RCC 7860 (cell line): ENCODE measurements at places on chromosomes 1 and 21.

DNA sequence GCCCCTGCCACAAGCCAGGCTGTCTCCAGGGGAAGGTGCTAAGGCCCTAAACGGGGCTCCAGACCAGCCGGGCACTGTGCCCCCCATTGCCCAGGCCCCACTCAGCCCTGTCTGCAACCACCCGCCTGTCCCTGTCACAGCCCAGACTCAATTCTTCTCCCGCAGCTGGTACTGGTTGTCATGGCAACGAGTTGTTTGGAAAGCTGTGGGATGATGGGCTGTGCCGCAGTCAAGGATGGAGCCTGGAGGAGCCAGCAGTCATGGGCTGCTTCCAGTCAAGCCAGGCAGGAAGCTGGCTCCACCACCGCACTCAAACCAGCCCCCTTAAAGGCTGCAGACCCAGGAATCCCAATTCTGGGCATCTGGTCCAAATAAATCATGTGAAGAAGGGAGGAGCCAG, 4.2 kb downstream of the SPOCD1 start:
- DNase-seq: peak; percentile 24

DNA sequence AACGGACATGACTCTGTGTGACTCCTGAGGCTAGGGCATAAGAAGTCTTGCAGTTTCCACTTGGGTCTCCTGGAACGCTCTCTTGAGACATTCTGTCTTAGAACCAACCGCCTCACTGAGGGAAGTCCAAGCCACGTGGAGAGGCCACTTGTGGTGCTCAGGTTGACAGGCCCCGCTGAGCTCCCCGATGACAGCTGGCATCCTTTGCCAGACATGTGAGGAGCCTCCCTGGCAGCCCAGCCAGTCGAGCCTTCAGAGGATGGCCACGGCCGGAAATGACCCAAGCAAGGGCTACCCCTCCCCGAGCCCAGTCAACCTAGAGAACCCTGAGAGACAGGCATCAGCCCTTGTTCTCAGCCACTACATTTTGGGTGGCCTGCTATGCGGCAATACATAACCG, 20.7 kb downstream of the PLEKHA6 start:
- DNase-seq: no peak

- peak; percentile 86 for DNase-seq
These were observed 20.1 kb downstream of the OSBPL9 start for GRCh38 chr1:51636764-51637522.

DNA sequence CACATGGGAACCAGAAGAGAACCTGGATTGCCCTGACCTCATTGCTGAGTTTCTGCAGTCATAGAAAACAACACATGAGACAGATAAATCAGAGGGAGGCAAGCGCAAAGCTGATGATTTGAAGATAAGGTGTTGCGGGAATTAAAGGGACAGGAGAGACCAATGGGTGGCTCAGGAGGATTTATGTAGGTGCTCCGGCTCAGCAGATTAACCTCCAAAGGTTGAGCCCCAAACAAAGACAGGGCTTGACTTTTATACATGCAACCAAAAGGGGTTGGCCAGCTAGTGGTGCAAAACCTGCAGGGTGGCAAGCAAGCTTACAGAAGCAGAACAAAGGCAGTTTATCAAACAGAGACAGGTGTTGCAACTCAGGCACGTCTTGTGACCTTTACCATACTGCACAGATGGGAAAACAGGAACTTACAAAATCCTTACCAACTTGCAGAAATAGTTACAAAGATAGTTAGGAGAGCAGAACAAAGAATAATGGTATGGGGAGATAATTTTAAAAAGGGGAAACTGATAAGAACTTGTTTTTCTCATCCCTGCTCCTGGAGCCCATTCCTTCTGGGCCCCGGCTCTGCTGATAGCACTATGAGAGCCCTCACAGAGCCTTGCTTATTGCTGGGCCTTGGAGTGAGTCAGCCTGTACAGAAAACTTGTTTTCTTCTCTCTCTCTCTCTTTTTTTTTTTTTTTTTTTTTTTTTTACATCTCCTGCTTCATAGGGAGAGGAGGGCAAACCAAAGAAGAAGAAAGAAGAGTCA, 93.6 kb downstream of the SNRPE start:
- DNase-seq: no peak
